ENCODE measurements at places on chromosomes 5 and 9. TPM values are rescaled to one million over a fixed set of nuclear protein-coding genes. Genes with fewer than 3 reads are reported as not detected.
A peak's percentile ranks its signal among the peaks of the same experiment; 100 is the strongest.

C5orf58 gene
- 0.25 TPM for polyA plus RNA-seq

CER1 gene
- 3.3 TPM for polyA plus RNA-seq

KCNT1 gene
- 0.08 TPM for polyA plus RNA-seq

GRCh38 chr5:123813937-123814624 is 302.1 kb downstream of the CSNK1G3 start:
- no peak for DNase-seq

PCDHGA2 gene
- 6.8 TPM for polyA plus RNA-seq

- DNase-seq = no peak
Observed at GRCh38 chr9:114072184-114073140, 5.6 kb downstream of the AMBP start.

DDX4 gene
- polyA plus RNA-seq = 0.12 TPM

CDC20B gene
- polyA plus RNA-seq = 0.62 TPM

GRCh38 chr9:133759946-133760345 is 21.8 kb upstream of the SARDH start:
- DNase-seq = no peak

DNA sequence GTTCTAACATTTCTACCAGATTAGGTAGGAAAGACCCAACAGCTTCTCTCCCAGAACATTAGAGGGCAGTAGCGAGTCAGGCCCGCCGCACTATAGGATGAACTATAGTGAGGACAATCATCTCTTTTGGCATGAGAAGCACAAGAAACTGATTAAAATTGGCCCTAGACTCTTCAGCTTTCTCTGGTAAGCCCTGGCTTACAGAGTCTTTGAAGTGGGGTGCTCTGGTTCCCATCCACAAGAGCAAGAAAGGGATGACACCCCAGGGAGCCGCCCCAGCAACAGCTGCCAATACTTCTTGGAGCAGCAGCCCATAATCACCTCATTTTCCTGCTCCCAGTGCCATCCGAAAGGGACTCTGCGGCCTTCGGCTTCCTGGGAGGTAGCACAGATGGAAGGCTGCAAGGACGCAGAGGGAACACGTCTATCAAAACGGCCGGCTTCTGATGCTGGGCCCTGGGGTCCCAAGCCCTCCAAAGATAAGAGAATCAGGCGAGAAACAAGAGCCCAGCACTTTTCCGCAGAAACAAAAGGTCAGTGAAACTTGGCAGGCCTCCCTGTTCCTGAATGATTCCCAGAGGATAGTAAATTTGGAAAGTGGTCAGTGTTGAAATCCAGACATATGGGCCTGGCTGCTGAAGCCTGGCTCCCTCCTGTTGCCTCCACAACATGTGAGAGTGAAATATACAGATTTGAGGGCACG is 69.3 kb downstream of the HSD17B3 start:
- DNase-seq = peak; percentile 79

GRCh38 chr5:43040287-43041098 is at the start of gene ANXA2R:
ANXA2R (minus strand) TSS chr5:43040319; CDS start chr5:43040046, 273 bp downstream.
- peak; percentile 87 for DNase-seq

GRCh38 chr5:44860267-44860666 is 51.5 kb downstream of the MRPS30 start:
- DNase-seq = no peak

PCDHA13 gene
- not detected for polyA plus RNA-seq

DNA sequence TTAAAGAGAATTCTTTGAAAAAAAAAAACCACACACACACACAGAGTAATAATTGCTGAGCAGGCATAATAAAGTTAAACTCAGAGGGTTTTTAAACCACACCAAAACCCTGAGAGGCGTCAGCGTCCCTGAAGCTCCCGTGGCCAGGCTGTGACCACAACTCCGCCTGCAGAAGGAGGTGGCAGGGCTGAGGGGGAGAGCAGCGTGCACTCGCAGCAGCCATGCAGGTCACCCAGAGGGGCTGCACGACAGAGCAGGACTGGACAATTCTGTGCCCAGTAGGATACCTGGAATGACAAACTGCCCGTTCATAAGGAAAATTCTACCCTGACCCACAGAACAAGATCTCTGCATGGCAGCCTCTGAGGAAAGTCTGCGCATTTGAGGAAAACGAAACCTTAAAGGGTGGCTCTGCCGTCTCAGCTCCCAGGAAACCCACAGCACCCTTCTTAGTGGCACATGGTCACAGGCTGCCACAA is 44.0 kb downstream of the ROR2 start:
- DNase-seq = no peak

- DNase-seq = no peak
Observed at GRCh38 chr9:114143234-114143633, 12.1 kb upstream of the COL27A1 start.

GRCh38 chr5:113114559-113114958 is 138.0 kb downstream of the DCP2 start:
- no peak for DNase-seq

FOXI1 gene
- polyA plus RNA-seq = 4.8 TPM

DNA sequence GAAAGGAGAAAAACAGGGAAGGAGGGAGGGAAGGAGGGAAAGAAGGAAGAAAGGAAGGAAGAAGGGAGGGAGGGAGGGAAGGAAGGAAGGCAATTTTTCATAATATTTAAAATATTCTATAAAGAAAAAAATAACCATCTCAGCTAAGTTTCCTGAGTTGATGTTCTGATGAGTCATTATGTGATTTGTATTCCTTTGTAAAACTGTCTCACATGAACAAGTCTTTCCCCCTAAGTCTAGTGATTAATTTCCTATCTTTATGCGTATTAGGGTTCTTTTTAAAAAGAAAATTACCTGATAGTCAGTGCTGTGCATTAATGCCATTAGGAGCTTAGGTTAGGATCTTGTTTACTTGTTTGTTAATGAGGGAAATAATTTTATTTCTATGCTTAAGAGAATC is 94.1 kb downstream of the RASEF start:
- no peak for DNase-seq

ACSL6 gene
- 1.4 TPM for polyA plus RNA-seq

DNA sequence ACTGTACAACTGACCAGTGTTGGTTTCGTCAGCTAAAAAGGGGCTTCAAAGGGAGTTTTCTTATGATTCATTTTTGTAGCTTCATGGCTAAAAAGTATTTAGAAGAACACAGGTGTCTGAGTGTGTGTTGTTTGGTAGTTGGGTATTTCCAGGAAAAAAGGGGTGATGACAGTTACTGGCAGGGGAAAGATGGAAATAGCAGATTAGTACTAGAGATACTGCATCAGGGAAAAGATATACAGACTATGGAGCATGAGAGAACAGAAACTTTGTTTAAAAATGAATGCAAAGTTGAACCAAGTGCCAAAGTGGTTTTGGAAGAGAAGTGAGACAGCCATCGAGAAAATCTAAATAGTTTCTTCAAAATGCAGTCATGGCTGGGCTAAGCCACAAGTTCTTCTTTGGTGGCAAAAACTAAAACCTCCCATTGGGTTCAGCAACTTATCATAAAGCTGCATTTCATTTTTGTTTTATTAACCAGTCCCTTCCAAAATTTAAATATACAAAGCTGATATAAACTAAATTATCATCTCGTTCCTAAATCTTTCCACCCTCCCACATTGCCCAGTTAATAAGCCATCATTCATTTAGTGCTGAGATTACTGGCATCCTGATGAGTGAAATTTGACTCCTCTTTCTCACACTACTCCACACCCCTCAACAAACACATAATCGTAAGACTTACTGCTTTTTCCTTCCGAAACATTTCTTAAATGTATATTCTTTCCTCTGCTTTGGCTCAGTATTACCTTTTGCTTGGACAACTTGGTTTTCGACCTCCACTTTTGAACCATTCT is 33.5 kb downstream of the ELL2 start:
- no peak for DNase-seq

All from left kidney (tissue), 8 donors.